Activated CD4-positive, alpha-beta T cell treated with anti-CD3 and anti-CD28 coated beads, Interleukin-10, Interleukin-2, amounts not matched to agents 100 ng/mL and 50 ng/mL, durations not matched to agents 16 hours and 8 hours (primary cell): ENCODE measurements at places on chromosomes 4 and X.

DNA sequence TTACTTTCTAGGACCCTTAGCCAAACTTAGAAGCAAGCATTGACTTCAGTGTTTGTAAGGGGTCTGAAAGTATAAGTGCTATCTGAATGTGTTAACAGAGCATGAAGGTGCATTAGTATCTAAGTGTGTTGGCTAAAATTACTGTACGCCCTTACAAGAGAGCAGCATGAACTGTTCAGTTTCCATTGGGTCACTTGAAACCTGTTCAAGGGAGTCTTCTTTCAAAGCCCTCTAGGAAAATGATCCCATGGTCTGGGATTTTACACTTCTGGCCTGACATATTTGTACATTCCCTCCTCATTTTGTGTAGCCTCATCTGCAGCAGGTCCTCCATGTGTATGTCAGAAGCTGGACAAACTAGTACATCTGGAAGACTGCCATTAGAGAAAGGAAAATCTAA lies 3.2 kb downstream of the PRDX4 start:
- no peak for DNase-seq

DNA sequence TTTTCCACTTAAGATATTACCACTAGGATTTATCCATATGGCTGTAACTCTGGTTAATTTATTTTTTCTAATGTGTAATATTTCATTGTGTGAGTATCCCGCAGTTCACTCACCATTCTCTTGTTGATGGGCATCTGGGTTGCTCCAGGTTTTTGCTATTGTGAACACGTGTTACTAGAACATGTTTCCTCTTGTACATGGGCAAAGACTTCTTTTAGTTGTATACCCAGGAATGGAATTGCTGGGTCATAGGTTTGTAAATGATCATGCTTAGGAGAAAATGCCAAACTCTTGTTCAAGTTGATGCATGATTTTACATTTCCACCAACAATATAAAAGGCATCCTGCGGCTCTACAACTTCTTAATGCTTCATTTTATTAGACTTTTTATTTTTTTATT lies 26.8 kb downstream of the SYNPO2 start:
- no peak for DNase-seq

- no peak for DNase-seq
Measured at GRCh38 chr4:1133033-1133432, 19.7 kb upstream of the RNF212 start.

DNA sequence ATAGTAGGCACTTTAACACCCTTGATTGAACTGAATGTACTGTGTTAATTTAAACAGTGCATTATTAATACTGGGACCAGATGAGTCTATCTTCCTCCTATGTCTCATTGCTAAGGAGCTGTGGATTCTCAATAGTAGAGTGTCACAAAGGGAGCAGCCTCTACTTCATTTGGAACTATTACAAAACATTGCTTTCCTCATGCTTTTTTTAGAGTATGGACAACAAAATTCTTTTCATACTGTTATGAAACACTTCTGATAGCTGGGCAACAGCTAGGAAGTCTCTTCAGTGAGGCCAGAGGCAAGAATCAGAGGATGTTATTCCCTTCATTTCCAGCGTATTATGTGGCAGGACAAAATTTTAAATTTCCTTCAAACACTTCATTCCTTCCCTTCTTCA lies 160.8 kb downstream of the FBXO8 start:
- no peak for DNase-seq

DNA sequence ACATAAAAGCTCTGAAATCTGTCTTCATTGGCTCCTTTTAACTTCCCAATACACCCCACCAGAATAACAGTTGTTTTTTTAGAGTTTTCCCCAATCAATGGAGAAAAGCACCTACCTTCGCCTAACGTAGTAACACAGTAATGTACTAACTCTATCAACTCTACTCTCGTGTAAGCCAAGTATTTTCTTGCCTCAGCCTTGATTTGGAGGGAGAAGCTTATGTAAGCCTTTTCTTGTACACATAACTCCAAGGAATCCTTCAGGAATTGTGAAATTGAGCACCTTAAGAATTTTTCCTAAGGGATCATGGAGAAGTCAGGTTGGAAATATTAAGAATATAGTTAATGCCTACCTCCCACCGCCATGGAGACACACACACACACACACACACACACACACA lies 181.2 kb downstream of the RAPGEF2 start:
- no peak for DNase-seq

DNA sequence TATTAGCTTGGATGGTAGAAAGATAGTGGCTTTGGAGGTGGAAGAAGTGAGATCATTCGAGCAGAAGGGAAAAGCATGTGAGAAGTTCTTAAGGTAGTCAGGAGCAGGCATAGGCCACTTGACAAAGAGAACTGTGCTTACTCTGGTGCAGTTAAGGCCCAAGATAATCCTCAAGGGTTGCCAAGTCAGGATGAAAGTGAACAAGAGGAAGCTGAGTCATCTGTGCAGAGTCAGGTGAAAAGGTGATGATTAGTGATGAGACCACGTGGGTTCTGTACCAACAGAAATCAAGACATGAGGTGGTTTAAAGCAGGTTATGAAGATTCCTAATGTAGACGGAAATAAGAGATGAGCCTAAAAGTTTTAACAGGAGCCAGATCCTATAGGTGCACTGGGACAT lies 369.8 kb downstream of the DTHD1 start:
- peak; percentile 77 for DNase-seq

- no peak for DNase-seq
Measured at GRCh38 chrX:141375011-141375760, 132.9 kb upstream of the SPANXC start.

GRCh38 chr4:48268956-48269860 lies at the start of gene TEC:
Gene TEC, minus strand, starts transcription at chr4:48269838. Its CDS starts 41,224 bp downstream, at chr4:48228614.
- DNase-seq, result peak; percentile 6

GRCh38 chr4:151603377-151603776 lies 157.4 kb downstream of the GATB start:
- no peak for DNase-seq

GRCh38 chr4:8698341-8699062 lies 105.9 kb downstream of the CPZ start:
- no peak for DNase-seq

GRCh38 chrX:38052096-38052495 lies 45.7 kb downstream of the SYTL5 start:
- DNase-seq, result peak; percentile 35

DNA sequence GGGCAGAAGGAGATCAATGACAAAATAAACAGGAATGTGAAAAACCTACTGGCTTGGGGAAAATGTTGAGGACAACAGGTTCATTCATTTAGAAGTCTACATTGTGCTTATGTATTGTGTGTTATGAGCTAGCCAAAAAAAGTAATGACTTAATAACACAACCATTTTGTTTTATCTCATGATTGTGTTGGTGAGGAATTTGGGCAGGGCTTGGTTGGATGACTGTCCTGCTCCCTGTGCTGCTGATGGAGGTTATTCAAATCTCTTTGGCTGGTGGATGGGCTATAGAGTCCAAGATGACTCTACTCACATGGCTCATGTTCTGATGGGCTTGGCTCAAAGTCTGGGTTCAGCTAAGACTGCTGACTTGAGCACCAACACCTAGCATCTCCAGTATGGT lies 116.3 kb downstream of the HS3ST1 start:
- DNase-seq, result no peak

- no peak for DNase-seq
Measured at GRCh38 chr4:100414016-100414790, 103.6 kb downstream of the EMCN start.

- peak; percentile 6 for DNase-seq
Measured at GRCh38 chr4:67575232-67576058, 16.9 kb downstream of the STAP1 start.

DNA sequence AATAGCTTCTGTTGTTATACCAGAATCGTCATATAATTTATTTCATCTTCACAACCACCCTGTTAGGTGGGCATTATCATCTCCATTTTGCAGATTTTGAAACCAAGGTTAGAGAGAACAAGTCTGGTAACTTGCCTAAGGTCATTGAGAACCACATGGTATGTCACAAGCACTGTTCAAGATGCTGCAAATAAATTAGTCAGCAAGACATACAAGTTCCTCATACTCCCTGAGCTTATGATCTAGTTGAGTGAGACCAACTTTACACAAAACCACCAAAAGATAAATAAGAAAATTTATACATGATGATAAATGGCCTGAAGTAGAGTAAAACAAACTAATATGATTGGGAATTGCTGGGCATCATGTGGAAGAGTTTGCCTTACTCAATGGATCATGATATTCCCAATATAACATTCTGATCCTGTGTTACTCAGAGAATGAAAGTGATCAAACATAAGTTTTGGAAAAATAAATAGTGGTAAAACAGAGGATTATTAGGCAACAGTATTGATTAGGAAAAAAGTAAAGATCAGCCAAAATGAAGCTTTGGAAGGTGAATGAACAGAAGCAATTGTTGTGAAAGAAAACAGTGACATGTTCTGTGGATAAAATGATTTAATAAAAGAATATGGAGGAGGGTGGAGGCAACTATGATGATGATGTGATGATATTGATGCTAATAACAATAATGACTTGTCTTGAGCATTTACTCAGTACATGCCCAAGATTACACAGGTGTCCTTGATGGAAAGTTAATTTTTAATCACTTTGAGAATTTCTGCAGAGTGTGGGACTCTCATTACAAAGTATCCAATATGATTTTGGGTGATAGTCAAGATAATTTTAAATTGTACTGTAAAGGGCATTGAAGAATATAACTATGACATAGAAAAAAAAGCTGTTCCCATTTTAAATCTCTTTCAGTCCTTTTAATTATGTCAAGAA lies 34.1 kb upstream of the IL1RAPL1 start:
- DNase-seq, result no peak

GRCh38 chr4:83128240-83128929 lies 13.9 kb upstream of the PLAC8 start:
- no peak for DNase-seq

DNA sequence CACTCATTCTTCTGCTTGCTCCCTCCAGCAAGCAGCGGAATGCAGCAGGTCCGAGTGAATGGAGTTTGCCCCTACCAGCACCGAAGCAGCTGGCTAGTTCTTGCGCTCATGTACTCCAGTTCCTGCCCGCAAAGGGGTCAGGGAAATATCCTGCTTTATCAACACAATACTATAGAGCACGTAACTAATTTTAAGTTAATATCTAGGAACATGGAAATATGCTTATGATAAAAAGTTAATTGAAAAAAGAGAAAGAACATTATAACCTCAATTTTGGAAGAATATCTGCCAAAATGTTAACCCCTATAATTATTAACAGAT lies 195.6 kb downstream of the SNCA start:
- no peak for DNase-seq

DNA sequence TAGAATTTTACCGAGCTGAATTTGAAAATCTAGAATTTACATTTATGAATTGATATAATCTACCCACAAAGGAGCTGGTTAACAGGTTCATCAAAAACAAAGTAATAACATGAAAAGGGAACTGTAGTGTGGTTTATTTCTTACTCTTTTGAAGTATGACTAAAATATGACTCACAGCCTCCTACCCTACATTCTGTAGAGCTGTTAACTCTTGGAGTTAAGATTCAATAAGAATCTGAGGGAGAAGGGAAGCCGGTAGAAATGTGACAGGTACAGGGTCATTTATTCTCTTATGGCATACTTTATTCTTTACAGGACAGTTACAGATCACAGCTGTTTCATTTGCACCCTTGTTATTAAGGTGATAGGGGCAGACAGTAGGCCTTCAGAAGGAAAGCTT lies 132.2 kb upstream of the FAM47B start:
- peak; percentile 37 for DNase-seq

DNA sequence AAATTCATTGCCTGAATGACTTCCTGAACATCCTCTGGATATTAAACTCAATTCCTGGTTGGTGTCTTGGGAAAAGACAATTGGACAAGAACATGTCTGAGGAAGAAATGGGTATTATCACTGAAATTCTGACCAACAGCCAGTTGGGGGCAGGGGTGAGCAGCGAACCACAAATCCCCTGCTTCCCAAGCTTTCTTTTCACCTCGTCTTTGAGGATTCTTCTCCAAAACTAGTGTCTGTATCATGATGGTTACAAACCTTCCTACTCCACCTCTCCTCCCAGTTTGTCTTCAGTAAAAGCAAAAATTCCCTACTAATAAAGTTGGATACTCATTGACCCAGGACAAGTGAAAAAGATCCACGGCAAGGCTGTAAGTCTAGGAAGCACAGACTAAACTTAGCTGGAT lies 48.3 kb upstream of the WDR1 start:
- no peak for DNase-seq

DNA sequence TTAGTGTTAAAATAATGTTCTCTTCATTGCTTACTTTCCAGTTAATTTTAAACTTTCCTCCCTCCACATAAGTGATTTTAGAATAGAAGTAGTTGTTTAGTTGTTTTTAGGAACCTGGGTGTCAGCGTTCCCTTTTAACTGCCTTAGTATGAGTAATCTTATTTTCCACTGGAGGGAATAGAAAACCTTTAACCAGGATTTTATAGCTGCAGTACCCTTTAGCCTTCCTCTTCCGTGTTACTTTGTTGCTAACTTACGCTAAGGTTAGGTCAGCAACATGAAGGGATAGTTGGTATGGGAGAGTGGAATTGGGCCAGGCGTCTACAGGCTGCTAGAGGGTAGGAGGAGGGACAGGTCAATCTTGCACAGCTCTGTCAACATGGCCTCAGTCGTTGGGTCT lies 31.5 kb downstream of the SMS start:
- no peak for DNase-seq

- no peak for DNase-seq
Measured at GRCh38 chrX:88416965-88417364, 330.1 kb upstream of the CPXCR1 start.

- DNase-seq, result peak; percentile 11
Measured at GRCh38 chrX:2647627-2648026, 43.5 kb upstream of the CD99 start.

DNA sequence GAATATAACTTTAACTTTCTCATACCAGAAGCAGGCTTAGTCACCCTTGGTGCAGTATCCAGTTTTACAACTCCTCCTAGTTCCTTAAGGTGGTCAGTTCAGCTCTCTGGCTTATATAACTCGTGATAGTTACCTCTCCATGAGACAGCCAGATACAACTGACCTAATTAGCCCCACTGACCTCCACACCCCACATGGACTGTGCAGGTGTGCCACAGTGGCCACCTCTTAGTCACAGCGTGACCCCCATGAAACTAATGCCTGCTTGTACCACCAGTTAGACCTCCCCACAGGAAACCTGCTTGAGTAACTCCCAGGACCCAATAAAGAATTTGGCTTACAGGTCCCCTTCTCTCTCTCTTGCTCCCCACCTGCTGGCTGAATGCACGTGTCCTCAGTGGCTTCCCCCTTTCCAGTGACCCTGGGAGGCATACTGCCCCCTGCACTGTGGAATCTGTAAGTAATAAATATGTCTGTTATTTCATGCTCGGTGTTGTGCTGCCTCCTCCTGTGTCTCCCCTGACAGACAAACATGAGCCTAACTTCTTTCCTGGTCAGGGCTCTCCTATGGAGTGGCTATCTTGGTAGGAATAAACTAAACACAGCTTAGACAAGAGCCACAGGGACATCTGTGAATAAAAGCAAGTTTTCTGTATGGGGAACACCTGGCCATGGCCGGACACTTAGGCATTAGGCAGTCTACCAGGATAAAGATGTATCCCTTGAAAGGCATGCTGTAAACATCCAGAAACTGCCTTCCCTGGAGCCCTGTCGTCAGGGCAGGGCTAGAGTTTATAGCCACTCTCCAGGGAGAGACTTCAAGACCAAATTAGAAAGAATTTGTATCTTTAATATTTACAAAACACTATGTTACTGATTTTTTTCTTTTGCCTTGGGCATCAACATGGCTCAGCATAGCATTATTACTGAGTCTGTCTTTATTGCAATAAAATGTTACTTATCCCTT lies 209.7 kb upstream of the BOD1L1 start:
- DNase-seq, result no peak
